Effector CD4-positive, alpha-beta T cell (primary cell): ENCODE measurements at places on chromosomes 11 and 22.

GRCh38 chr11:59069087-59069486 lies 17.0 kb upstream of the GLYATL1B start:
- DNase-seq = no peak

DNA sequence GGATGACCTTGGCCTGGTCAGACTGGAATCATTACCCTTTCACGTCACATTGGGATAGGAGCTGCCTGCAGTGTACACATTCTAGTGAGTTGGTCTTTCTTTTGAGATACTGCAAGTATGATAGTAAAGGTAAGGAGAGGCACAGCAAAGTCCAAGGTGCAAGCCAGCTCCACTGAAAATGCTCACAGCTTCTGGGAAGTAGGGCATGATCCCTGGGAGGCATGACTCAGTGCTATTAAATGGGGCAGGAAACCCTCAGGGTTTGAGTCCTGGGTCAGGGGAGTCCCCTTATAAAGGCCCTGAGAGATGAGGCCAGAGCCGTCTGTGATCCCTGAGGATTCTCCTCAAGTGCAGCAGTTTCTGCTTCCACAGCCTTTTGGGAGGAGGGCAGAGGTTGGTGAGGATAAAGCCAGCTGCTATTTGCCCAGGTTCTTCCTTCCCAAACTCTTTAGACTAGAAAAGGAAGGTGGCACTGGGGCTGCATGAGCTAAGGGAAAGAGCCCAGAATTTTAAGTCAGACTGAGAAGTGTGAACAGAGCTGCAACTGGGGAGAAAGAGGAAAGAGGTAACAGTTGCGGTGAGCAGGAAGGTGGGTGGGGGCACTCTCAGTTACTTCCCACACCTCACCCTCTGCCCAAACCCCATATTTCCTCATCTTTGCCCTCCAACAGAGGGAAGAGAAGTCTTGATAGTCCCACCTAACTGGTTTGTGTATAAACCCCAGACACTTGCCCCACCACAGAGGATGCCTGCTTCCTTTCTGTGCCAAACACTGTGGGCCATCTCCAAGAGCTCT lies 14.4 kb upstream of the OR52K1 start:
- DNase-seq = no peak

- DNase-seq = peak; percentile 36
These were observed 872 bp downstream of the TMA7B start for GRCh38 chr22:39960791-39961746.

DNA sequence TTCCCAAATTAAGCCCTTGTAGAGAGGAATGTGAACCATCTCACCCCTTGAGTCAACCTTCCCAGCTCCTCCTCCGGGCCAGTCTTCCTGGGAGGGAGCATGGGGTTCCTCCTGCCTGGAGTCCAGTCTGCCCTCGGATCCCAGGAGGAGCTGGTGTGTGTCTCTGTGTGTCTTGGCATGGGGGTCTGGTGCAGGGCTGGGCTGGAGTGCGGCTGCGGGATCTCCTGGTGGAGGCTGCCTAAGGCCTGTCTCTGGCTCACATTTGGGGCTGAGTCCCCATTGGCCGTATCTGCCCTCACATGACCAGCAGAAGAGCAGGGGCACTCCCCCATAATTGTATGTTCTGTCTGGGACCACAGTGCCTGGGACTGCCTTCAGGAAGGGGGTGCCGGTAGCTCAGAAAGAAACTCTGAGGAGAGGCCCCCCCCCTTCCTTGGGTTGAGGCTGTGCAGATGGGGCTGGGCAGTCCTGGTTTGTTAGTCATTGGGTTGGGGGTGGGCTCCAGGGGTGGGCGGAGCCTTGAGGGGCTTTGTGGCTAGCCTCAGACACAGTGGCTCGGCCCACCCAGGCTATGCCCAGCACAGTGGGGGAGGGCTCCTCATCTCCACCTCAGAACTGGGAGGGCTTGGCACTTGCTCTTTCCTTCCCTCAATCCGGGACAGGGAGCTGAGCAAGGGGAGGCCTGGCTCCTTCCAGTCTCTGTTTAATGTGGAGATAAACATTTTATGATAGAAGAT lies 2.9 kb downstream of the C1QTNF5 start:
- DNase-seq = no peak

- DNase-seq = no peak
These were observed 60.4 kb downstream of the LARGE2 start for GRCh38 chr11:45982656-45983470.

- DNase-seq = peak; percentile 99
These were observed at the start of gene CLP1 for GRCh38 chr11:57657194-57658022. TSS of gene CLP1 (plus strand) at chr11:57657762. CDS start at chr11:57659477, 1,715 bp downstream.

- DNase-seq = no peak
These were observed 1495.7 kb downstream of the TBC1D22A start for GRCh38 chr22:48258064-48258701.

GRCh38 chr11:1116104-1116503 lies 41.4 kb downstream of the MUC2 start:
- DNase-seq = peak; percentile 0

DNA sequence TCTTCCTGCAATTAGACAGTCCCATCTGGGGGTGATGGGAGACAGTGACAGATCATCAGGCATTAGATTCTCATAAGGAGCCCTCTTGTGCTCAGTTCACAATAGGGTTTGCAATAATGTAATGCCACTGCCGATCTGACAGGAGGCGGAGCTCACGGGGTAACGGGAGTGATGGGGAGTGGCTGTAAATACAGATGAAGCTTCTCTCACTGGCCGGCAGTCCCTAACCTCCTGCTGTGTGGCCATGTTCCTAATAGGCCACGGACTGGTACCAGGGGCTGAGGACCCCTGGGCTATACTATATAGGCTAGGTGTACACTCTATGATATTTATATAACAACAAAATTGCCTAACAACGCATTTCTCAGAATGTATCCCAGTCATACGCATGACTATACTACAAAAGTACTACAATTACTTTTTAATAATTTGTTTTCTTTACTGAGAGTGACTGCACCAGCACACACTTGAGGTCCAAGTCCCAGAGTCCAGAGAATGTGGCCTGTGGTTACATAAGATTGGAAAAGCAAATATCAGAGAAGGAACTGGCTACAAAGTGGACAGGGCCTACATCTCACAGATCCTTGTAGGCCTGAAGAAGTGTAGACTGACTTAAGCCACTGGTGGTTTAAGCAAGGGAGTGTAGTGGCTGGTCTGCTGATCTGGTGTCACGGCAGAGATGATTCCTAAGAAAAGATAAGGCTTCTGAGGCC lies 200.0 kb downstream of the LARGE1 start:
- DNase-seq = no peak

DNA sequence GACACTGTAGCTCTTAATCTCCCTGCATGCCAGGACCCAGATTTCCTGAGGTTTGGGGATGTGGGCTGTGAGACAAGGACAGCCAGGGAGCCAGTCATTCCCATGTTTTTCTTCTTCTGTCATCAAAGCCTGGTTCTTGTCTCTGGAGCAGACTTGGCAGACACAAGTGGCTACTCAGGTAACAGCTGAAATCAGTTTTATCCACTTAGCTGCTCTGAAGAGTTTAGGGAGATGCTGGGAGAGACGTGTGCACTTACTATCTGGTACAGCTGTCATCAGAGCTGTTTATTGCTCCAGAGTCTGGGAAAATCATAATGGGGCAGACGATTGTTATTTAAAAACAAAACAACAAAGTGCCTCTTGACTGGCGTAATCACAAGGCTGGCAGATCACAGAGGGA lies 56.6 kb downstream of the CSNK2A3 start:
- no peak for DNase-seq

DNA sequence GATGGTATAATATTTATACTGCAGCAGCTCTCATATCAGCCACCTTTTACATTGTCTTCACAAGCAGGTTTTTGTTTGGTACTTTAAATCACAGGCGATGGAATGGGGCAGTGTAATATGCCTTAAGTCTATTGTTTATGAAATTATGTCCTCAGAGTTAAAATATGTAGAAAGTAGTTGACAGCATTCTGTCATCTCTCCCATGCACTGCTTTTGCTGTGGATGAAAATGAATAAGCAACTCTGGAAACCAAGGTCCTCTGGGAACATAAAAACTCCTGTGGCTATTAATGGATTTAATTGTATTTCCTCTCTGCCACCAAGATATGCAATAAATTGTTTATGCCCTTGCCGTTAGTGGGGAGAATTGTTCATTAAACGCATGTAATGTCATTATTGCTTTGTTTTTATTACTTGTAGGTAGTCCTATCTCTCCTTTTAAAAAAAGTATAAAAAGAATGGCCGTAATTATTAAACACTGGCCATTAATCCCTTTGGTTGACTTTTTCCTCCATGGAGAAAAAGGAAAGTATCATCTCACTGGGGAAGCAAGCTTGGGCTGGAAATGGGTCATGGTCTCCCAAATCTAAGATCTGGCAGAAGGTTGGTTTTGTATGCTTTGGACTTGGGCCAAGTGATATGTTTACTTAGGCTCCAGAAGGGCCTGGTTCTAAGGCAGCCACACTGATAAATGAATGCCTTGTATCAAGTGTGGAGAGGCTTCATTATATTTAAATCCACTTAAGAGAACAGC lies 13.1 kb downstream of the PACS1 start:
- no peak for DNase-seq

DNA sequence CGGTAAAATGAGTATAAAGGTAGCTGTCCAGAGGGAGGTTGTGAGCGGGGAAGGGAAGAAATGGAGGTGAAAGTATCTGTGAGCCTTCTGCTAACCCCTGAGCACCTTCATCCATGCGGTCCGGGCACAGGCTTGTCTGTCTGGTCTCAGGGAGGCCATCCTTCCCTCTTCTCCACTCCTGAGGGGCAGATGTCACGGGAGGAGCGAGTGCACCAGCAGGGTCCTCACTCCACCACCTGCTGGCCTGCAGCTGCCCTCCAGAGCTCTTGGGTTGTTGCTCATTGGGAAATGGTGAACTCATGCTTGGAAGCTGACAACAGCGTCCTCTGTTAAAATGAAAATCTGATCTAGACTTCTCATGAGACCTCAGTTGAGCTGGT lies 33.8 kb upstream of the WNT11 start:
- no peak for DNase-seq

DNA sequence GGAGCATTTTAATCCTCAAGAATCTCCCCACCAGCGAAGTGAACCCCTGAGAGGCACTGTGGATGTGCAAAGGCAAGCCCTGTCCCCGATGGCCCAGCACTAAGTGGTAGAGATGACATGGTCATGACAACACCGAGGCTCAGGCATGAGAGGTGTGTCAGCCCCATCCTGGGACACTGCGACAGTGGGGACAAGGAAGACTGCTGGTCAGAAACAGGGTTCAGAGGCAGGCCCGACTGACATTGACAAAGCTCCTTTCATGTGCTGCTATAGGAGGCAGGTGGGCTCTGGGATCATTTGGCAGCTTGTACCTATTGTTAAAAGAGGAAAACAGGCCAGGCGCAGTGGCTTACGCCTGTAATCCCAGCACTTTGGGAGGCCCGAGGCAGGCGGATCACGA lies 54.3 kb upstream of the MYEOV start:
- DNase-seq = no peak

- DNase-seq = no peak
These were observed 29.9 kb upstream of the CSNK2A3 start for GRCh38 chr11:11382858-11383532.

- DNase-seq = no peak
These were observed 39.6 kb upstream of the AMOTL1 start for GRCh38 chr11:94728541-94728940.

DNA sequence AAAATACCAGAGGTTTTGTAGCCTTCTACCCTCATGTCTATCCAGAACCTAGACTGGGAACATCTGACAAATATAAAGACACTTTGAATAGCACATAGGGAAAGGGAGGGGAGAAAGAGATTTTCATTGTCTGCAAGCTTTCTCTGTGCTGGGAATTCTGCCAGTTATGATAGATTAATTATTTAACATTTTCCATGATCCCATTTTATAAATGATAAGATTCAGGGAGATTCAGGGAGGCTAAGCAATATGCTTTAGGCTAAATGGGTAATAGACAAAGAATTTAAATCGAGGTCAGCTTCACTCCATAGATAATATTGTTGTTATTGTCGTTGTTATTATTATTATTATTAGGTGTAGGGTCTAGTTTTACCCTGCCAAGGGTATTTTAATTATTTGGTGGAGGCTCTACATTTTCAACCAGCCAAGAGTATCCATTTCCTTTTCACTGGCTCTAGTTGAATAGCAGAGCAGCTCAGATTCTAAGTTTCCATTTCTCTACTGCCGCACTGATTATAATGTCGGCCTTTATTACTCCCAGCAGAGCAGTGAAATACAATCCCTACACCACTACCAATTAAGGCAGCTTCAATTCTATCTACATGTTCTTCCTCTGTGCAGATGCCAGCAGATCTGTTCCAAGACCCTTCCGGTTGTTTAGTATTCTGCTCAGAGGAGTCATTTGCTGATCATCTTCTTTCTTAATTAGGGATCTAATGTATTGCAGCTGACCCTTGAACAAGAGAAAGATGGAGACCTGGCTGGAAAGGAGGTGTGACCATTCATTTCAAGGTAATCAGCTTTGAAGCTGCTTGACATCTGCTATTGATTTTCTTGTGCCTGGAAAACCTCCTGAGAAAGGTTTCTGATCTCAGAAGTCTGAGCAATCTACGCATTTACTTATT lies 23.8 kb upstream of the SYN3 start:
- DNase-seq = no peak

GRCh38 chr11:17810746-17811145 lies 76.2 kb downstream of the KCNC1 start:
- DNase-seq = no peak

DNA sequence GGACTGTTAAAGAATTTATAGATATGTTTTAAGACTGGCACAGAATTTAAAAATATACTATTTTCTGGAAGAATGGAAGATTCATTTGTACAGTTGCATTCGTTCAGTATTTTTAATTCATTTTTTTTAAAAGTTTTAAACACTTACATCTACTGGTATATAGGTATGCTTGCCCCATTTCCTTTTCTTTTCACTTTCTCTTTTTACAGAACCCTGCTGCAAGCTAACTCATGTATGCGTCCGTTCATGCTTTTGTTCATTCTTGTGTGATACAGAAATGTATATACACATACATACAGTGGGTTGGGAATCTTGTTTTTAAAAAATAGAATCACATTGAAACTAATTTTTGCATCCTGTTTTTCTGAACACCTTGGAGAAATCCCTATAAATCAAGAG lies 31.0 kb downstream of the PACS1 start:
- no peak for DNase-seq

- DNase-seq = peak; percentile 71
These were observed 9.1 kb downstream of the SELENOO start for GRCh38 chr22:50209893-50210292.
